ENCODE measurements at places on chromosomes 6 and 20. TPM values are rescaled to one million over a fixed set of nuclear protein-coding genes. Genes with fewer than 3 reads are reported as not detected.

- H3K4me3 ChIP-seq = no peak overlapping the region
- peak overlapping the region; percentile 88 for H3K27ac ChIP-seq
- no peak for DNase-seq
- peaks cover 99% of the 10 kb centered on the region for H3K4me1 ChIP-seq
These were observed 14.9 kb downstream of the NEDD9 start for GRCh38 chr6:11217360-11218101.

DNA sequence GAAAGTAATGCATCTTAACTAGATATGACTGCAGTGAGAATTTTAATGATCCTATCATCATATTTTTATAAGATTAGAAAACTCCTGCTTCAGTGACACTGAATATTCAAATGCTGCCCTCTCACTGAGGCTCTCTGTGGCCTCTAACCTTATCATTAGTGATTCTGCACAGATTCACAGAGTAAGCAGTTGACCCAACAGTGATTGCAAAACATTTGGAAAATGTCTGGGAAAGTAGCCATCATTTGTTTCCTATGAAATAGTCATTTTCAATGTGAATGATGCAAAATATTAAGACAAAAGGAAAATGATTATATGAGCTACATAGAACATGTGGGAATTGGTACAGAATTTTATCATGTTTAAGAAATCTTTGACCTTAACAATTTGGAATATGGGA is 210.3 kb downstream of the TBX18 start:
- no peak overlapping the region for H3K4me3 ChIP-seq
- no peak for DNase-seq
- no peaks in the 10 kb centered on the region for H3K36me3 ChIP-seq
- no peaks in the 10 kb centered on the region for H3K4me1 ChIP-seq

DNA sequence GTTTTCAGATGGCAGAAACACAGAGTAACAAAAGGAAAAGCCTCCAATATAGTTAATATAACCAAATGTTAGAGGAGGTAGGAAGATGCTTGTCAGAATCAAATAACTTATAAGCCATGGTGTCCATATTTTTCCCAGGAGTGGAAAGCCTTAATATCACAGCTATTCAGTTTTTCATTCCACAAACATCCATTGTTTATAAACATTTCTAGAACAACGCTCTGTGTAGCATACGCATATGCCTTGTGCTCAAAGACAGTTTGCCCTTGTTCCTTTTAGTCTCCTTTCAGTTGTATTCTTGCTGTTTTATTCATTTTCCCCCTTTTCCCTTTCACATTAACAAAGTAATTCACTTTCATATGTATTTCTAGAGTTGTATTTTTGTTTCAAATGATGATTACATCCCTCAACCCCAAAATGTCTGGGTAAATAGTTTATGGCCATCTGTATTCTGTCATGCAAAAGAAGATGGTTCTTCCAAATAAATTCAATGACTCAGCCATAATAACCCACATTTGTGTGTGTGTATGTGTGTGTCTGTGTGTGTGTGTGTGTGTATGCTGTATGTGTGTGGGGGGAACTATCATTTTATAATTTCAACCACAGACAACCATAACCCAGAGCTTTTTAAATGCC is 455.7 kb upstream of the SOX4 start:
- no peaks in the 10 kb centered on the region for H3K36me3 ChIP-seq
- H3K27ac ChIP-seq = no peak overlapping the region
- no peaks in the 10 kb centered on the region for H3K4me1 ChIP-seq
- no peak for DNase-seq

Gene C6orf58
- not detected for total RNA-seq

GRCh38 chr6:46751658-46752057 is 4.9 kb downstream of the ANKRD66 start:
- no peaks in the 10 kb centered on the region for H3K36me3 ChIP-seq
- DNase-seq = no peak
- no peaks in the 10 kb centered on the region for H3K27me3 ChIP-seq

DNA sequence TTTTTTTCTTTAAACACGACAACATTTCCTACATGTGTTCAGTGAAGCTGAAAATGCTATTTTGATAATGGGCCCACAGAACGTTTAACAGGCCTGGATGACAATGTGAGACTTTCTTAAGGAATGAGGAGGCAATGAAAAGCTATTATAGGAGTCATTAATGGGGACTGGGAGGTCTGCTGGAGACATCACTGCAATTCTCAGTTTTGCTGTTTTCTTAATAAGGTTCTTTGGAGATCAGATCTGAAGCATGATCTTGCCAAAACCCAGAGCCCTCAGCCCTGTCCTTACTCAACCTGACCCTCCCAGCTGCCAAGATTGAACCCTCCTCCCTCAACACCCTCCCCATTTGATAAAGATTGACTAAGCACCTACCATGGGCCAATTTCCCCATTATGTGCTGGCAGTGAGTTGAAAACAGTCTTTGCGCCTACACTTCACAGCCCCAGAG is 353.1 kb downstream of the MAFB start:
- no peaks in the 10 kb centered on the region for H3K4me1 ChIP-seq
- no peaks in the 10 kb centered on the region for H3K36me3 ChIP-seq
- H3K4me3 ChIP-seq = no peak overlapping the region
- no peak overlapping the region for H3K27ac ChIP-seq
- DNase-seq = no peak

Gene SIRPB1
- 1.8 TPM for total RNA-seq

DNA sequence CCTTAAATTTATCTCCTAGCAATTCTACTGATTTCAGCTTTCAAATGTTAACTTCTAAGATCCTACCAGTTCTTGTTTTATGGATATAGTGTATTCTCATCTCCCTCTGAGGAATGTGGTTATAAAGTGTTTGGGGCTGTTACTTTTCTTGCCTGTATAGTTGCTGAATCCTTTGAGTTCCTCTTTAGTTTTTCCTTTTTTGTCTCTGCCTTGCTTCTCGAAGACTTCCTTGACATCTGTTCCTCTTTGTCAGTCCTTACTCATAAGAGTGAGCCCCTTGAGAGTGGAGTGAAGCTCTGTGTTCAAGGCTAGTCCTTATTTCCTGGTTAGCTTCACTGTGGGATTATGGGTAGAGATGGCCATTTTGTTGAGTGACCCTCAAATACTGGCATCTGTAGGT is 84.6 kb downstream of the ELOVL4 start:
- no peaks in the 10 kb centered on the region for H3K4me1 ChIP-seq
- no peak for DNase-seq
- H3K36me3 ChIP-seq = no peaks in the 10 kb centered on the region
- no peak overlapping the region for H3K4me3 ChIP-seq

Gene CMTR1
- 35.1 TPM for total RNA-seq

Gene MRAP2
- 0.37 TPM for total RNA-seq

Gene DNAAF9
- total RNA-seq = 23.3 TPM

GRCh38 chr6:98142839-98143238 is 691.5 kb upstream of the POU3F2 start:
- H3K4me3 ChIP-seq = no peak overlapping the region
- no peak for DNase-seq
- H3K36me3 ChIP-seq = no peaks in the 10 kb centered on the region
- no peaks in the 10 kb centered on the region for H3K27me3 ChIP-seq

GRCh38 chr20:40545478-40545877 is 143.6 kb downstream of the MAFB start:
- H3K4me1 ChIP-seq = no peaks in the 10 kb centered on the region
- H3K4me3 ChIP-seq = no peak overlapping the region
- no peaks in the 10 kb centered on the region for H3K36me3 ChIP-seq
- no peak for DNase-seq

Gene RREB1
- total RNA-seq = 36.7 TPM

Gene EDN1
- total RNA-seq = 3.3 TPM

GRCh38 chr6:130136798-130137197 is 86.0 kb downstream of the SAMD3 start:
- no peak overlapping the region for H3K27ac ChIP-seq
- H3K27me3 ChIP-seq = no peaks in the 10 kb centered on the region
- no peak overlapping the region for H3K4me3 ChIP-seq
- no peaks in the 10 kb centered on the region for H3K36me3 ChIP-seq
- no peak for DNase-seq

- H3K27ac ChIP-seq = peak overlapping the region; percentile 54
- no peaks in the 10 kb centered on the region for H3K27me3 ChIP-seq
- H3K36me3 ChIP-seq = no peaks in the 10 kb centered on the region
- no peak overlapping the region for H3K4me3 ChIP-seq
- DNase-seq = no peak
These were observed 62.1 kb downstream of the FOXO3 start for GRCh38 chr6:108622641-108623298.

GRCh38 chr6:113625850-113626249 is 231.3 kb upstream of the MARCKS start:
- no peaks in the 10 kb centered on the region for H3K36me3 ChIP-seq
- DNase-seq = no peak
- no peak overlapping the region for H3K4me3 ChIP-seq

DNA sequence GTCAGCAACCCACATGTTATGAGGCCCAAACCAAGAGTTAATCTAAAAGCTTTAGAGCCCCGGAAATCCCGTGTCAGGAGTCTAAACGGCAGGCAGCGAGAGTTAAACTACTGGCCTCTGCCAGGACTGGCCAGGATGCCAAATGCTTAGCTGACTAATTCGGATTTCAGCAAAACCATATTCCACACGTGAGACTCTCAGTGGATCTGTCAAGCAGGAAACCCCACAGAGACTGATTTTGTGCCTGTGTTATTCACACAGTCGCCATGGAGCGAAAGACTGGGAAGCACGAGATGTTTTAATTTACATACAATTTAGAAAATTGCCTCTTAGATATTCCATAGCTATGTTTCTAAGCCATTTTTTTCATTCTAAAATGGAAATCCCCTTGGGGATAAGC is 152.9 kb downstream of the RNASET2 start:
- no peak overlapping the region for H3K4me3 ChIP-seq
- no peaks in the 10 kb centered on the region for H3K36me3 ChIP-seq
- H3K27me3 ChIP-seq = no peaks in the 10 kb centered on the region
- no peak for DNase-seq

- H3K36me3 ChIP-seq = no peaks in the 10 kb centered on the region
- H3K4me3 ChIP-seq = no peak overlapping the region
- peaks cover 32% of the 10 kb centered on the region for H3K27me3 ChIP-seq
- H3K4me1 ChIP-seq = peaks cover 5% of the 10 kb centered on the region
These were observed 3.3 kb upstream of the PACSIN1 start for GRCh38 chr6:34462551-34462971.

DNA sequence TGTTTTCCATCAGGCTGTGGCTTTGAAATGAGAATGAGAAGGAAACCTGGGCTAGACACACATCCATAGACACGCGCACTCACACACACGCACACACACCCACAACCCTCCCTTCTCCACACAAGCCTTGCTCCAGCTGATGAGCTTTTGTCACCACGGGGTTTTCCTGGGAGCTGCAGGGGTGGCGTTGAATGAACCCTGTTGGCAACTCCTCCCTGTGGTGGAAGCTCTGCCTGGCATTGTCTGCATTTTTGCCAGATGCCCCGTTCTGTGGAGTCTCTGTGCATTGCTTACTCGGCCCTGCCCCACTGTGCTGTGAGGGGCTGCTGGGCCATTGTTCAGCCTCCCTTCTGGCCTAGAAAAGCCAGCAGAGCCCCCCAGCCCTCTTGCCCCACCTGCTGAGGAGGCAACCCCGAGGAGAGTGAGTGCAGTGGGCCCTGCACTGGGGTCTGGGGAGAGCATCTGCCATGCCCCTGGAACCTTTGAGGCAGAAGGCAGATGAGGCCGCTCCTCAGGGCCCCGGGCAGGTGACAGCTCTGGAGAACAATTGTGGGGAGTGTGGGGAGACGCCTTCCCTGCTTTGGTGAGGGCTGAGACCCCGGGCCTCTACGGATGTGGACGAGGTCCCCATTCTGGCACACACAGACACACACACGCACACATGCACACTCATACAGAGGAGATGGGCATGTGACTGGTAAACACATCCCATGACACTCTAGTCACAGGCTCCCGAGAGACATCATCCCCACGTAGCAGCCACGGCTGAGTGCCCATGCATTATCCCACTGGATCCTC is 9.9 kb downstream of the ADIG start:
- H3K4me1 ChIP-seq = no peaks in the 10 kb centered on the region
- no peaks in the 10 kb centered on the region for H3K36me3 ChIP-seq
- no peak overlapping the region for H3K27ac ChIP-seq
- H3K4me3 ChIP-seq = no peak overlapping the region
- H3K27me3 ChIP-seq = peaks cover 3% of the 10 kb centered on the region

GRCh38 chr6:11495565-11496145 is 41.9 kb upstream of the TMEM170B start:
- DNase-seq = no peak
- no peaks in the 10 kb centered on the region for H3K27me3 ChIP-seq
- H3K4me1 ChIP-seq = peaks cover 6% of the 10 kb centered on the region
- no peaks in the 10 kb centered on the region for H3K36me3 ChIP-seq
- H3K4me3 ChIP-seq = no peak overlapping the region
- peak overlapping the region; percentile 43 for H3K27ac ChIP-seq

All from heart right ventricle (tissue), 16 donors.